ENCODE measurements at places on chromosomes 3 and 15. TPM values are rescaled to one million over a fixed set of nuclear protein-coding genes. Genes with fewer than 3 reads are reported as not detected.

The POLQ gene
- 12.2 TPM for total RNA-seq

The GRIP2 gene
- total RNA-seq: 2.7 TPM

The BOC gene
- 219 TPM for total RNA-seq

The EPHB3 gene
- 65.0 TPM for total RNA-seq

The STX19 gene
- 1.3 TPM for total RNA-seq

The UROC1 gene
- total RNA-seq: not detected

The USP50 gene
- total RNA-seq: not detected

The CILP gene
- 0.07 TPM for total RNA-seq

The GHSR gene
- total RNA-seq: not detected

The EPM2AIP1 gene
- total RNA-seq: 27.5 TPM

The HTR3E gene
- not detected for total RNA-seq

The LYZL4 gene
- not detected for total RNA-seq

The ASB14 gene
- total RNA-seq: not detected

The ANKRD63 gene
- total RNA-seq: 1.5 TPM

The ZNF620 gene
- 12.3 TPM for total RNA-seq

The ATP11B gene
- 92.5 TPM for total RNA-seq

DNA sequence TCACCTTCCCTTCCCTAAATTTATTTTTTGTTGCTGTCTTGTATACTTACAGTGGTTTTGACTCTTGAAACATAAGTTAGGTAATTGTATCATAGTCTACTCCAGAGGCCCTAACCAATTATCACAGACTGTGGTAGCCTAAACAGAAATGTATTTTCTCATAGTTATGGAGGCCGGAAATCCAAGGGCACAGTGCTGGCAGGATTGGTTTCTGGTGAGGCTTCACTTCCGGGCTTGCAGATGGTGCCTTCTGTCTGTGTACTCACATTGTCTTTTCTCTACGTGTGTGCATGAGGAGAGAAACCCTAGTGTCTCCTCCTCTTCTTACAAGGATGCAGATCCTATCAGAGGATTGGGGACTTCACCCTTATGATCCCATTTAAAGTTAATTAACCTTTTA lies 290.2 kb upstream of the KCNMB2 start:
- DNase-seq: no peak

- DNase-seq: no peak
These were observed 270.3 kb upstream of the CFAP20DC start for GRCh38 chr3:59320080-59320479.

DNA sequence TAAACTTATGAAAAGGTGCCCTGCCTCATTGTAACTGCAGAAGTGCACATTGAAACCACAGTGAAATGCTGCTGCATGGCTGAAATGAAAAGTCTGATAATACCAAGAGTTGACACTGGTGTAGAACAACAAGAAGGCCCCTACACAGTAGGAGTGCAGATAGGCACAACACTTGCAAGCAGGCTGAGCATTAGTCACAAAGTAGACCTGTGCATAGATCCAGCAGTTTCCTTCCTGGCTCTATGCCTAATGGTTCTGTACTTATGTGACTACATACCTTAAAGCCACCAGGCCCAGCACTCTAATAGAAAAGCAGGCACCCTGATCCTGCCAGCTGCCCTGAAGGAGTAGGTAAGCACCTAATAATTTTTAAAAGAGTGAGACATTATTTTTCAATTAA lies 41.8 kb downstream of the PRR23E start:
- DNase-seq: no peak

DNA sequence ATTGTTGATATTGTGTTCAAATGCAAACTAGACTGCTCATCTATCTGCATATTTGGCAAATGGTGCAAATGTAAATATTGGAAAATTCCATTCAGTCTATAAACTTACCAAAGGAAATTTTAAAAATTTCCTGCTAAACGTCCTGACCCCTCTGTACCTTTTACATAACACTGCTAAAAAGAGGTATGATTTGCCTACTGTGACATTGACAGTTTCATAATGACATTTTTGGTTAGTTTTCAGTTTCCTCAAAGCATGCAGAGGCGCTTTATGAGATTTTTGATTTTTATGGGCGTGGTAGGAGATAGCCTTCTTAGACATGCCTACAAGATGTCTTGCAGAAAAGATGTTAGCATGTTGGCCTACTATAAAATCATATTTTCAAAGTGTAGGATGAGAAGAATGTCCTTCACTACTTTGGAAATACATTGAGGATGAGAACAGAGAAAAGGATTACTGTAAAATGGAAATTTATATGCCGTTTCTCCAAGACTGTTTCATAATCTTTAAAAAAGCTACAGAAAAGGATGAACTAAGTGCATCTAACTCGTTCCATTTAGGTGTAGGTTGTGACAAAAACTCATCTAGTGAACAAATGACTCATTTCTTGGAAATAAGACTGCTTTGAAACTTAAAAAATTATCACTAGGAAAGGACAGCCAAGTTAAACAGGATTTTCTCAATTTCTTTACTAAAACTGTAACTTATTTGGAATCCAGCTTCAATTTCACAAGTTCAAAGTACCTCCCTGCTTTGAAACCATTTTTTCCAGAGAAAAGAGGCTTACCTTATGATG lies 14.5 kb upstream of the ISLR start:
- DNase-seq: no peak

- no peak for DNase-seq
These were observed 74.4 kb downstream of the CD200 start for GRCh38 chr3:112407214-112407887.

- DNase-seq: no peak
These were observed 121.5 kb downstream of the IGF1R start for GRCh38 chr15:98769867-98770266.

GRCh38 chr15:73078722-73079121 lies 26.5 kb downstream of the NEO1 start:
- DNase-seq: no peak

- DNase-seq: no peak
These were observed 80.6 kb downstream of the ARIH1 start for GRCh38 chr15:72554471-72555425.

DNA sequence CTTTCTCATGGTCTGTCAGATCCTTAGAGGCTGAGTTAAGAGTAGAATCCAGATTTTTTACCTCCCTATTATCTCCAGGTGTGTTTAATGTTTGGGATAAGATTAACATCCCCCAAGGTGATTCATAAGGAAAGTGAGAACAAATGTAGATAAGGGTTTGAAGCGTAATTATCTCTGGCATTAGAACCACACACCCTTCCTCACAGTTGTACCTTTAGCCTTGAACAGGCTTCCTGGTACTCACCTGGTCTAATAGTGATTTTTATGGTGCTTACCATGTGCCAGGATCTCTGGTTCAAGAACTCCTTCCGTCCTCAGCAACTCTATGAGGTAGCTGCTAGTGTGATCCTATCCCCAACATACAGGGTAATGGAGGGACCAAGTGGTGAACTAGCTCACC lies 27.7 kb downstream of the SEMA6D start:
- no peak for DNase-seq

GRCh38 chr3:10193692-10194327 lies 29.1 kb downstream of the IRAK2 start:
- no peak for DNase-seq

DNA sequence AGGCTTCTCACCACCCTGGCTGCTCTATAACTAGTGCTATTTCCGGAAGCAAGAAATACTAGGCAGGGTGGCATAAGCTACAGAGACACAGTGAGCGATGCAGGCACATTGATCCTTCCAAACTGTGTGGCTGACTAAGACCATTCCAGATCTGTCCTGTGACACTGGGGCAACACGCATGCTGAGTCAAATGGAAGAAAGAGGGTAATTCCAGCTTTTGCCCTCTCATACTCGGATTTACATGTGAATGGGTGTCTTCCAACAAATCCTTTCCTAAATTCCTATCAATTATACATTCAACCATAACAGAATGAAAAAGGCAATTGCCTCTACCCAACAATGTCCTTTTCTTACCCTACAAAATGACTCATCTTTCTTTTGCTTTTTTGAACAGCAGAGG lies 5.1 kb downstream of the FSIP1 start:
- DNase-seq: no peak

DNA sequence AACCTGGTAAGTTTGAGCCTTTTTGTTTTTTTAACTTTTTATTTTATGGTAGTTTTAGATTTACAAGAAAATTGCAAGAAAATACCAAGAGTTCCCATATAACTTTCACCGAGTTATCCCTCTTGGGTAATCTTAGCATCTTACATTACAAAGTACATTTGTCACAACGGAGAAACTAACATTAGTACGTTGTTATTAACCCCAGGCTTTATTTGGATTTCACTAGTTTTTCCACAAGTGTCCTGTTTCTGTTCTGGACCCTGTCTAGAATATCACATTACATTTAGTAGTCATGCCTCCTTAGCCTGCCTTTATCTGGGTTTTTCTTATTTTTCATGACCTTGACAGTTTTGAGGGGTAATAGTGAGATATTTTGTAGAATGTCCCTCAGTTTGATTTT lies 53.5 kb upstream of the KPNA4 start:
- DNase-seq: no peak

GRCh38 chr3:127597020-127597771 lies 1.0 kb upstream of the MCM2 start:
- DNase-seq: no peak

DNA sequence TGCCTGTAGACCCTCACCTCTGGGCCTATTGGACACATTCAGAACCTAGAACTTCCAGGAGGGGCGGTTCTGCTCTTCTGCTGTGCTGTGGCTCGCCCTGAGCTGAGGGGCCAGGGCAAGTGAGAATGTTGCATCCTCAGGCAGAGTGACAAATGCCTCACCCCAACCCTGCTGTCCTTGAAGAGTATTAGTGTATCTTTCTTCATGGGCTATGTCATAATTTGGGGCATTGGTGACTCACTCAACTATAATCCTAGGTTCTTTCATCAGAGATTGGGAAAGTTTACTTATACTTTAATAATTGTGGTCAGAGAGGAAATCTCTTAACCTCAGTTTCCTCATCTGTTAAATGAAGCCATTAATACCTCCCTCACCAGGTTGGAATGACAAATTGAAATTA lies 143.8 kb downstream of the SV2B start:
- DNase-seq: no peak

DNA sequence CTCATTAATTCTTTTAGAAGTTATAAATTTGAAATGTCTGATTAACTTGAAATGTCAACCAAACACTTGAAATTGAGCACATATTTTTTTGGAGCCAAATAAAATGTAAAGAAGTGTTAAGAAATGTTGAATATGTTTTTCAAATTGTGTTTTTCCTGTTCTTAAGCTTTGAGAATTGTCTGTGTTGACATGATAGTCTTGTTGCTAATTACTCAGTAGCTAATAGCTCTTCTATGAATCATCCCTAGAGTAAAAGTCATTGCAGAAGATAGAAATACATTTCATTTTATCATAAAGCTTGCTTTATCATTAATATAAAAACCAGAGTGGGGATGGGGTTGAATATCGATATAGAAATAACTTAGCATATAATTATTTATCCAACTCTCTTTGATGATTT lies 41.9 kb upstream of the ABHD10 start:
- no peak for DNase-seq

GRCh38 chr3:134654031-134654430 lies 3.2 kb upstream of the KY start:
- no peak for DNase-seq

- no peak for DNase-seq
These were observed 87.0 kb upstream of the LMOD3 start for GRCh38 chr3:69209413-69209812.

- DNase-seq: no peak
These were observed 8.3 kb downstream of the PPP2R3A start for GRCh38 chr3:135973841-135974240.

DNA sequence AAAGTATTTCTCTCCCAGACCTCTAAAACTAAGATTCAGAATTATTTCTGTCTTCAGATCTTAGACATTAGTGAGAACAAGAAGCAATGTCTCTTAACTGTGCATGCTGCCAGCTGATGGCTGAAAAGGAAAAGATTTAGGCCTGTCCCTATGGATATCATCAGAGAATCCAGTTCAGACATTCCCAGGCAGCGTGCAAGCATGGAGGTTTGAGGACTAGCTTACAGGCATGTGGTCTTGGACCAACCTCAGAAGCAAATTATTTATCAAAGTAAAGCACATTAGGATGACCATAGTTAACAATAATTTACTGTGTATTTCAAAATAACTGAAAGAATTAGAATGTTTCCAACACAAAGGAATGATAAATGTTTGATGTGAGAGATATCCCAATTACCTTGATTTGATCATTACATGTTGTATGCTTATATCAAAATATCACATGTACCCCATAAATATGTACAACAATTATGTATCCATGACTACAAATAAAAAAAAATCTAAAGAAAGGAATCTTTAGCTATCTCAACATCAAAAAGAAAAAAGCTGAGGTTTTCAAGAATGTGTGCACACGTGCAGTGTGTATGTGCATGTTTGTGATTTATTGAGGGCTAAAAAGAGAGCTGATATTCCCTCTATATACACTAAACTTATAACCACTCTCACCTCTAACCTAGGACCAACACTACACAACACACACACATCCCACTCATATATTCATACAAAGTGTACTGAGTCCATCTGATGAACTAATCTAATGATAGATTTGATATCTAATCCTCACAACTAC lies 108.9 kb upstream of the THBS1 start:
- no peak for DNase-seq

GRCh38 chr3:105369500-105370371 lies 3.0 kb downstream of the ALCAM start:
- peak; percentile 68 for DNase-seq

DNA sequence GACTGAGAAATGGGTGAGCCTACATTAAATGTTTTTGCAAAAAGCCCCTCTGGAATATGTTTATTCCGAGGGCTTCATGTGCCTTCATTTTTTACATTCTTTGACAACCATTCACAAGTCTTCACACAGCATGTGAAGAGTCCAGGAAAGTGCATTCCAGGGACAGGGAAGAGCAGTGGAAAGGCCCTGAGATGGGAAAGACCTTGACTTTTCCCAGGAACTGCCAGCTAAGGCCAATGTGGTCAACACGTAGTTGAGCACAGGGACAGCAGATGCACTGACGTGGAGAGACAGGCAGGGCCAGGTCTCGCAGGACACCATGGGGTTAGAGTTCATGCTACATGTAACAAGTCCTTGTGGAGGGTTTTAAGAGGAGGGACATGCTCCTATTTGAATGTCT lies 21.7 kb downstream of the SSR3 start:
- no peak for DNase-seq

DNA sequence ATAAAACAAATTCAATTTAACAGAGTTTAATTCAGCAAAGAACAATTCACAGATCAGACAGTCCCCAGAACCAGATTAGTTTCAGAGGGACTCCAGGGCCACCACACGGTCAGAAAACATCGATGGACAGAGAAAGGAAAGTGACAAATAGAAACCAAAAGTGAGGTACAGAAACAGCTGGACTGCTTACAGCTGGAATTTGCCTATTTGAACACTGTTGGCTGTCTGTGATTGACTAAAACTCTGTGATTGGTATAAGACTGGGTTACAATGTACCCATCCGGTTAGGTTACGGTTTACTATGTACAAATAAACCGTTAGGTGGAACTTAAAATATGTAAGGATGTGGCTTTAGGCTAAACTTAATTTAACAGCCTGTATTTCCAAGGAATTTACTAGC lies 30.3 kb downstream of the MOBP start:
- no peak for DNase-seq

All from type B pancreatic cell (in vitro differentiated cells).